Posterior vena cava (tissue), 2 donors: ENCODE measurements at places on chromosomes 3 and 15. TPM values are rescaled to one million over a fixed set of nuclear protein-coding genes. Genes with fewer than 3 reads are reported as not detected.

The PLAAT1 gene
- 3.7 TPM for total RNA-seq

The FANCD2OS gene
- total RNA-seq, result not detected

The GPR62 gene
- total RNA-seq, result not detected

The NRROS gene
- 10.6 TPM for total RNA-seq

The TMEM212 gene
- total RNA-seq, result not detected

The DPPA2 gene
- total RNA-seq, result not detected

The NR2F2 gene
- 208 TPM for total RNA-seq

The BDH1 gene
- 3.1 TPM for total RNA-seq

The CIDEC gene
- total RNA-seq, result 1.2 TPM

The ARHGEF26 gene
- 14.4 TPM for total RNA-seq

The MYO5C gene
- total RNA-seq, result 11.1 TPM

The EFL1 gene
- total RNA-seq, result 17.4 TPM

The C3orf20 gene
- total RNA-seq, result not detected

The LRTM1 gene
- total RNA-seq, result not detected

The FBXL22 gene
- 17.7 TPM for total RNA-seq

The OR5K3 gene
- not detected for total RNA-seq
